ENCODE measurements at places on chromosomes 4 and X.
A peak's percentile ranks its signal among the peaks of the same experiment; 100 is the strongest.

- no peak for DNase-seq
Measured at GRCh38 chr4:47659342-47659741, 174.3 kb downstream of the ATP10D start.

DNA sequence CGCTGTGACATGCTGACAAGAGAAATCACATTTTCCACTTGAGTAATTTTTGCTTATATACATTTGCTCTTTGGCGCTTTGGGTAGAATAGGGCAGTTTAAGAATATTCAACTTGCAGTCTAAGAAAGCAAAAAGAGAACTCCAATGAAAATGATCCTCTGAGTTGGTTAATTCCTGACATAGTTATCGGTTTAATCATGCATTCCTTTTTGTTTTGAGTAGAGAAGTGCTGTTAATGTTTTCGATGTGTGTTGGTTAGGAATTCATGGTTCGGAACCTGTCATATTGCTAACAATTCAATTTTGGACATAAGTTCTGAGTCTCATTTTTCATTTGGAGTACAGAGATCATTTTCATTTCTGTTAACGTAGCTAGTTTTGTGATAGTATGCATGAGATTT is 700.6 kb upstream of the PITX2 start:
- DNase-seq = no peak

DNA sequence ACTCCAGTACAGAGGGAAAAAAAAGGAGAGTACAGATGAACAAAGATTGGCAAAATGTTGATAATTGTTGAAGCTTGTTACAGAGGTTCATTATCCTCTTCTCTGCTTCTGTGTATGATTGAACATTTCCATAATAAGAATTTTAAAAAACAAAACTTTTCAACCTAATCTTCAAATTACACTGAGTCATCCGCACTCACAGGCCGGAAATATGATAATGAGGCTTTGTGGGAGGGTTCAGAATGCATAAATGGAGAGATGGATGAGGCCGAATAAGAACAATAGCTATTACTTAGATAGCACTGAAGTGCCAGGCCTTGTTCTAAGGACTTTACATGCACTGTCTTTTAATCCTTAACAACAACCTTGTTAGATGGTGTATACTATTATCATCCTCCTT is 4.6 kb upstream of the ERCC6L start:
- no peak for DNase-seq

- DNase-seq = no peak
Measured at GRCh38 chr4:56689201-56689969, 8.3 kb upstream of the HOPX start.

DNA sequence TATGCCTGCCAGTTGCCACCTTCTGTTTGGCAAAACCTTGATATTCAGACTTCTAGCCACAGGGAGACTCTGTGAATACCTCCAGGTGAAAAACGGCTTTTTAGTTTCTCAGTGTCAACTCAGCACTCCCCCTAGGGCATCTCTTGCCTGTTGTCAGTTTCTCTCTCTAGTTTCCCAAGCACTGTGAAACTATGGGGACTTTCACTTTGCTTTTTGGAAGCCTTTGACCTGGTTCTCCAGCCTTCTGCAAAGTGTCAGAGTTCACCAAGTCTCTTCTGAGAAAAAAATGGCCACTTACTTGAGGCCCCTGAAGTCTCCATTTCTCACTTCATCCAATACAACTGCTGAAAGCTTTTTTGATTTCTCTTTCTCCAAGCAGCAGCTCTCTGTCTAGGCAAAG is 521.5 kb downstream of the INPP4B start:
- no peak for DNase-seq

DNA sequence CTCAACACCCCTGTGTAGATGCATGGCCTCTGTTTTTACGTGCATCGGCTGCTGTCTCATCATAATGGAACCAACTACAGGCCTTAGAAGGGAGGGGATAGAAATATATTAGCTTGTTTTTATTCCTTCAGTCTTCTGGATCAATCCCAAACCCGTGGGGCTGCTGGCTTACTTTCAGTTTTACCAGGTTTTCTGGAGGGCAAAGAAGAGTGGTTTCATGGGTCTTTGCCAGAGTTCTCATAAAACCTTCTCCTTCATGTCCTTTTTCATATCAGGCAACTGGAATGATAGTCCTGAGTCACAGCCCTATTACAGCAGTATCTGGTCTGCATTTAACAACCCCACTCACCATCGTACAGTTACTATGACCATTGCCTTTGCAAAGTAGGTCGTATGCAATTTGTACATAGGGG is 34.6 kb downstream of the PPP2R2C start:
- no peak for DNase-seq

GRCh38 chr4:163495900-163496299 is 1.4 kb downstream of the TMA16 start:
- DNase-seq = no peak

DNA sequence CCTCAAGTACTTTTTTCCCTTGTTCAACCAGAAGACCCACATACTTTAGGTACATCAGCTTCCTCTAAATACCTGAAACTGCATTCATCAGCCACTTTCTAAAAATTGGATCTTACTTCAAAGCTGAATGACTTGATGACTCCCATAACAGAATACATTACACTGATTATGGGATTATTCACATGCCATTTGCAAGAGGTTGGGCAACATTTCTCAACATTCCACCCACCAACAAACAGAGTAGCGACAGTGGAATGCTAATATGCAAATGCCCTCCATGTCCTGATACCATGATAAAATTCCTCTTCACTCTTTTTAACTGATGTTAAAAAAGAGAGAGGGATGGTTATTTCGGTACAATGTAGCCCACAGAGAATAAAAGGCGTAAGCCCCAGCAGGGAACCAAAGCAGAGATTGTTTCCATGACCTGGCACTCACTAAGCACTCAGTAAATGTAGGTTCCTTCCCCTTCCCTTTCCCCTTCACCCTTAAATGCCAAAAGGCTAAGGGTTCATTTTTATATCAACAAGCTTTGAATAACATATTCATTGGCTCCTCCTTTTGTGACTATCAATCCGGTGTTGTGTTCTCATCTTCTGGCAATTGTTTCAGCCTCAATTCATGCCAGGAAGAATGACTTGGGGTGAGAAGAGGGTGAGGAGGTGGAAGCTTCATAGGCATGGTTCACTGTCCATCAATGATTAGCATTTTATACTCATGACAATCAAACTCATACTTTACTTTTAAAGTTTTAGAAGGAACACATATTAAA is 317.2 kb downstream of the DHX15 start:
- DNase-seq = no peak

DNA sequence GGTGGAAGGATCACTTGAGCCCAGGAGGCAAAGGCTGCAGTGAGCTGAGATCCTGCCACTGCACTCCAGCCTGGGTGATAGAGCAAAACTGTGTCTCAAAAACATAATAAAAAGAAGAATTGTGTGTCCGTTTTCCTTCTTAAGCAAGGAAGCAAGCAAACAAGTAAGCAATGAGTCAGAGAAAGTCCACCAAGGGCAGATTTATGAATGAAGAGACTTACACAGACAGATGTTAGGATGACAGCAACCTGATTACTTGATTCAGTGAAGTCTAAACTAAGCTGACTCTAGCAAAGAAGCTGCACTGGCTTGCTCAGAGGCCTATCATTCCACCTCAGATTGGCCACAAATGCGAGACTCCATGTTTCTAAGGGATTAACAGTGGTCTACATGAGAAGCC is 34.1 kb upstream of the SCML1 start:
- DNase-seq = no peak

DNA sequence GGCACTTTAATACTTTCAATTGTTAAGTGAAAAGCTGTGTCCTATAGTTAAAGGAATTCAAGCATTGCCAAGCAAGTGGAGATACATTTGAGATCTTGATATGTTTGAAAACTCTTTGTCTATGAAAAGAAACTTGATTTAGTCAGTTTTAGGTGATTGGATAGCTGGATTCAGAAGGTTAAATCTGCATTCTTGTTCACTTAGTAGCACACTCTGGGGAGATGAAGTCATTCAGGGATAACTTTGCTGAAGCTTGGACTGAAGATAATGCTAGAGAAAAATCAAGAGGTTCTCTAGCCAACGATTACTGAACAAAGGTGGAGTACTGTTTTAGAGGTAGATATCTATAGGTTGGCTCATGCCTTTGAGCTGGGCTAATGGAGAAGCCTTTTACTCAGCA is 90.6 kb downstream of the DCAF8L2 start:
- DNase-seq = no peak

DNA sequence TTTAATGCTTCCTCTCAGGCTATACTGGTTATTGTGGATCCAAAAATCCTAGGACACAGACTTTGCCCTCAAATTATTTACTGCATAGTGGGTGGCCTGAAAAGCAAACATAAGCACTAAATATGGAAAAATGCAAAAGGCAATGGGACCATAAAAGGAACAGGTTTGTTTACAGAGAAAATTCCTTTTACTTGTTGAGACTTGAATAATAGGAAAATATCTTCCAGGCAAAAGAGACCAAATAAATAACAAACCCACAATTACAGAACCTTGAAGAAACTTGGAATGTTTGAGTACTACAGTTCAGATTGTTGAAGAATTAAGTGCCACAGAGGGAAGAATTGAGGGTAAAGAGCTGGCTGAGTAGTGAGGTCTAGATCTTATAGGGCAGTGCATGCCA is 711.0 kb downstream of the C4orf33 start:
- no peak for DNase-seq

GRCh38 chr4:99827454-99827853 is 10.8 kb downstream of the DAPP1 start:
- DNase-seq = no peak

- no peak for DNase-seq
Measured at GRCh38 chr4:115119804-115120352, 6.5 kb upstream of the NDST4 start.

- DNase-seq = no peak
Measured at GRCh38 chrX:7235071-7235470, 87.1 kb upstream of the PUDP start.

DNA sequence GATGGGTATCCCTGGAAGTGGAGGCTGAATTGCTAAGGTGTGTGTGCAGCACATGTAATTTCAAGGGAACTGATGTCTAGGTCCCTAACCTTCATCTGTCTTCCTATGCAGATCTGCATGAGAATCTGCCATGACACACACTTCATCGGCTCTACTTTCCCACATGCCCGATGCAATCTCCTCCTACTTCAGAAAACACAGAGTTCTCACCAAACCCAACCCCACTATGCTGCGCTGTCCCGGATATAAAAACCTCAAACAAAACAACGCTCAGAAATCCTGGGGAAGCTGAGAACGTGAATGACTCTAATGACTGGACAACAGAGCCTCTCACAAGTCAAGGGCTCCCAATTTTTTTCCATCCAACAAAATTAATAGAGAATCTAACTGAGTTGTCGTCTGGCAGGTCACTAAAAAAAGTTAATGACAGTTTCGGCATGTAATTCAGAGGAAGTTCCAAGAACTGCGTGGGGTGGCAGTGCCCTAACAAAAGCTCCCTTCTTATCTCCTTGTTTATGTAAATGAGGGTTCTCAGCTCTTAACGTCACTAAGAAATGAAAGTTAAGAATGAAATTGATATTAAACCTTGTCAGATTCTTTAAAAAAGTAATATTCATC is 39.0 kb downstream of the STX18 start:
- peak; percentile 35 for DNase-seq

- DNase-seq = no peak
Measured at GRCh38 chr4:98555798-98556445, 102.5 kb downstream of the TSPAN5 start.

GRCh38 chr4:144648042-144648441 is 2.1 kb downstream of the HHIP start:
- no peak for DNase-seq

DNA sequence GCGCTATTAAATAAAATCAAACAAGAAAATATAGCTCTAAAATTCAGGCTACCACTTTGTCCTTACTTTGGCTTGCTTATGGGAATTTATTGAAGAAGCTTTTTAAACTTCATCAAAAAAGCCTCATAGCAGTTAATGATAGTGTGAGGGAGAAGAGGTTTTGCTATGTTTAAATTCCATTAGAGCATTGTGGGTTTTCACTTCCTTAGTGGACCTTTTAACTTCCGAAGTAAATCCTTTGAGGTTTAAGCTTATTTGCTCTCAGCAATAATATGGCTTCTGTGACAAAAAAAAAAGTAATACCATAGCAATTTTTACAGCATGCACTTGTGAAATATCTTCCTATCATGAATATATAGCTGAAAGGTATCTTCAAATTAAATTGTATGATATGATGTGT is 120.2 kb upstream of the NDST4 start:
- DNase-seq = no peak

GRCh38 chr4:95050980-95051701 is 293.4 kb downstream of the BMPR1B start:
- DNase-seq = no peak

GRCh38 chrX:18390941-18391538 is 34.4 kb upstream of the CDKL5 start:
- DNase-seq = peak; percentile 56

DNA sequence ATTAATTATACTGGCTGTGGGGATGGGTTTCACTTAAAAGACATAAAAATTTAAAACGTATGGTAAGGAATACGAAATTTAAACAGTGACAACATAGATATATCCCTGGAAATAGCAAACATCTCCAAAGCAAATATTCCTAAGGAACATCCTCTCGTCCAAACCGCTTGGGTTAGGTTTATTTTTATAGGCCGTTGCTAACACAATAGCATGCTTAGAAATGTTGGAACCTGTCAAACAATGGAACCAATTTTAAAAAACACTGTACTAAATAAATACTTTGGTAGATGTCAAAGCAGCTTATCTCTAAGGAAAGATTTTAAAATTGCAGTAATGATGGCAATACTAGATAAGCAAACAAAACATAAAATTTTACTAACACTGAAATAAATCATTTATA is 45.4 kb downstream of the SEC24D start:
- no peak for DNase-seq

DNA sequence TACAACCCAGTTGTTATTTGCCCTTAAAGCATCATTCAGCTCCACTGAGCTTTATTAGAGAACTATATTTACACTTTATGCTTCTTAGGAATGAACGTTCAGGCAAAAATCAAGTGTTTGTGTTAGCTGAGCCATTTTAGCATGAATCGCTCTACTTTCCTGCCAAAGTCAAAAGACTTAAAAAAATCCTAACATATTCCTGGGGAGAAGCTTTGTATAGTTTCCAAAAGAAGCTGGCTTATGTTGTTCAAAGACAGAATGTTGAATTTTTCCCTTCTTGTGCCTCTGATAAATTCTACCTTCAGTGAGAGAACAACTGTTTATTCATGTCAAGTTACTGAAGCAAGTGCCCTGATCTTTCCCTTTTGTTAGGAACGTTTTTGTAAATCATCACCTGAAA is 771.5 kb upstream of the HS3ST1 start:
- DNase-seq = no peak

DNA sequence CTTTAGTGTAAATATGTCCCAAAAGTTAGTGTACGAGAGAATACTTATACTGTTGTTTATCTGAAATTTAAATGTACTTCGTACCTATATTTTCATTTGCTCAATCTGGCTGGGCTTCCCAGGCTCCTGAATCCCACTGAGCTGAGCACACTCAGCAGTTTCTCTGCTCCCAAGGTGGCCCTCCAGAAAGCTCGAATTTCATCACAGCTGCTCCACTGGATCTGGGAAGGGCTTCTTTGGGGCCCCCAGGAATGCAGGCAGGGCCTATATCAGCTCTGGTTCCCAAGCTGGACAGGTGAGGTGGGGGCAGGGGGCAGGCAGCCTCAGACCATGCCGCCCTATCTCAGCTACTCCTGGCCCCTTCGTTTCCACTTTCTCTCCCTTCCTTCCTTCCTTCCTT is 1.5 kb upstream of the FATE1 start:
- no peak for DNase-seq

GRCh38 chr4:139971111-139971510 is 182.9 kb downstream of the MAML3 start:
- DNase-seq = no peak

- no peak for DNase-seq
Measured at GRCh38 chrX:15170927-15171326, 99.0 kb downstream of the ASB9 start.

All from stimulated activated CD4-positive, alpha-beta T cell treated with anti-CD3 and anti-CD28 coated beads, Interleukin-15, amount 100 ng/mL, for 24 hours (primary cell).